ENCODE measurements at places on chromosomes 5 and 9.

- DNase-seq: no peak
Observed at GRCh38 chr9:107952773-107953172, 463.2 kb upstream of the KLF4 start.

- no peak for DNase-seq
Observed at GRCh38 chr9:15307523-15307841, 466 bp upstream of the TTC39B start.

DNA sequence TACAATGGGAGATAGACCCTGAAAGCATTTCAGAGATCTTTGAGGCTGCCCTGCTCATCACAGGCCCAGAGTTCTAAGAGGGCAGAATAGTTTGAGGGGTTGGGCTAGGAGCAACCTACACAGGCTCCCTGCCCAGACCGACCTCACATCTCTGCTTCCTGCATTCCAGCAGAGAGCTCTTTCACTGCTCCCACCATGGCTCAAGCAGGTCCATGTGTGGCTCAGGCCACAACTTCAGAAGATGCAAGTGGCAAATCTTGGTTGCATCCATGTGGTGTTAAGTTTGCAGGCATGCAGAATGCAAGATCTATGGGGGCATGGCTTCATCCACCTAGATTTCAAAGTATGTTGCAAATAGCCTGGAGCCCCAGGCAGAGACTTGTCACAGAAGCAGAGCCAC, 39.0 kb downstream of the GDA start:
- no peak for DNase-seq

DNA sequence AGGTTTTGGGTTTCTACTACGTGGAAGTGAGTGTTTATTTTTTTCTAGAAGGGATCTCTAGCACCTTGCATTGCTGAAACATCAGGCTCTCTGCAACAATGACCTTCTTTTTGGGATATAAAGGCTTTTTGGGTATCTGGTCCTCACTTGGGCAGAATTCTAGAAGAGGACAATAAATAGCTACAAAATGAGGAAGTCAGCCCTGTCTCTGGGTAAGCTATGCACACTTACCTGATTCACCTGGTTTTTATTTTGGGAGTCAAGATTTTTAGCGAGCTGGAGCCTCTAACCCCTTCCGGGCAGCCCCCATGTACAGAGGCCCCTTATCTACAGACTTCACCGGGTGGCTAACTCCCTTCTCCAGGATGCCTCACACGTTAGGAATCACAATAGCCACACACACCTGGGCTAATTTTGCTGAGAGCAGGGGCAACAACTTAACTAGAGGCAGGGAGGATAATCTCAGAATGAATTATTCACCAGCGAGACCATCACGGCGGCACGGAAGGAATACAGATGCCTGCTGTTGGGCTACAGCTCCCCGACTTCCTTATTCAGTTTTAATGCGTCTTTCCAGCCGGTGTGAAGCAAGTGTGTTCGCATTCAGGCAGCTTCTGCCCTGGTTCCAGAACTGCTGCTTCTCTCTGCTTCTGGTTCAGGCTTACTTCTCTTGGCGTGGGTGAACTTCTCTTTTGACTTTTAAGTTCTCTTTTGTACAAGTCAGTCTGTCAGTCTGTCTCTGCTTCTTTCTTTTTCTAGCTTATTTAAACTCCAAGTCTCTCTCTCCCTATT, 341.0 kb upstream of the PANK3 start:
- DNase-seq: no peak

DNA sequence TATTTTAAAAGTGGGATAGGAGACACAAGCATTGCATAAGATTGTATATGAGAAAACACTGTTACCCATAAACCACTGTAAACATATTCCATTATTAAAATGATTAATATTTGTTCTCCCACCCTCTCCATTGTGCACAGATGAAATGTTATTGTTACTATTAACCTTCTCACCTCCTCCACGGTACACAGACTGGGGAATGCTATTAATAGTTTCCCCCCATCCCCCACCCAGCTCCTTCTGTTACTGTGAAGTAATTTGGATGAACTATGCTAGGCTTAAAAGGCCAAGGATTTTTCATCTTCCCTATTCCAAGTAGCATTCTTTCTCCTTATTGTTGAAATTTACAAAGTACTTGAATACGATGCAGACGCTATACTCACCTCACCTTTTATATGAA, 91.4 kb downstream of the JAKMIP2 start:
- no peak for DNase-seq

DNA sequence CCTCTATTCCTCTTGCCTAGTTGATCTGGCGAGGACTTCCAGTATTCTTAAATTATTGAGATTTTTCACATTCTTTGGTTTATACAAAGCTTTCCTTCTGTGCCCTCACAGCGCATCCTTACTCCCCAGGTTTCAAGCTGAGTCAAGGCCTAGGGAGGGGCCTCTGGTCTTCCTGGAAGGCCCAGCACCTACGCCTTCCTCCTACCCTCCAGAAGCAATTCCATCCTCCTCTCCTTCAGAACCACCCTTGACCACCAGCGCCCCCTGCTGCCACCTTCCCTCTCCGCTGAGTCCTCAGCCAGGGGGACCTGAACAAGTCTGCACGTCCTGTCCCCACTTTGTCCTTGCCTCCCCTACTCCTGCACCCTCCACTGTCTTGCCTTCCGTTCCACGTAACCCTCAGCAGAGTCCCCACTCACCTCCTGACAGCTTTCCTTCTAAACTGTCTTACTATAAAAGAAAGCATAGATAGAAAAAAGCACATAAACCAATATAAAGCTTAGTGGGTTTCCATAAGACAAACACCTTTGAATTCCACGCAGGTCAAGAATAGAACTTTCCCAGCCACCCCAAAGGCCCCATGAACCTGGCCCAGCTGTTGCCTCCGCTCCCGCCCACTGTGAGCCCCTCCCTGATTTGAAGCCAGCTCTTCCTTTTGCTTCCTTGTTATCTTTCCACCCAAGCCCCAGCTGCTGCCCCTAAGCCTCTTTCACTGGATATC, 63.0 kb upstream of the CTSL start:
- peak; percentile 66 for DNase-seq

DNA sequence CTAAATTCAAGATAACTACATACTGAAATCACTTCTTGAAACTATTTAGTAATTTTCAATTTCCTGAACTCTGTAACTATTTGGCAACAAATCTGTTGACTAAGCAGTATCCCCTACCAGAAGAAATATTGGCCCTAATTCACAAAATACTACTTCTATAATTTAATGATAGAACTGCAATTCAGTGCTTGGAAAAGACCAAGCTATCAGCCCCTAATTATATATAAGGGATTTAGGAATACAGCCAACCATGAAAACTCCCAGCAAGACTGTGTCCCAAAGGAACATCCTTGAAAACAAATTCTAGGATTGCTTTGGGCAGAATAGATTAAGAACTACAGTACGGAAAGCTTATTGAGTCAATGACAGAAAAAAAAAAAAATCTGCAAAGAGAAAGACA, 169.2 kb downstream of the RAB3C start:
- DNase-seq: no peak

DNA sequence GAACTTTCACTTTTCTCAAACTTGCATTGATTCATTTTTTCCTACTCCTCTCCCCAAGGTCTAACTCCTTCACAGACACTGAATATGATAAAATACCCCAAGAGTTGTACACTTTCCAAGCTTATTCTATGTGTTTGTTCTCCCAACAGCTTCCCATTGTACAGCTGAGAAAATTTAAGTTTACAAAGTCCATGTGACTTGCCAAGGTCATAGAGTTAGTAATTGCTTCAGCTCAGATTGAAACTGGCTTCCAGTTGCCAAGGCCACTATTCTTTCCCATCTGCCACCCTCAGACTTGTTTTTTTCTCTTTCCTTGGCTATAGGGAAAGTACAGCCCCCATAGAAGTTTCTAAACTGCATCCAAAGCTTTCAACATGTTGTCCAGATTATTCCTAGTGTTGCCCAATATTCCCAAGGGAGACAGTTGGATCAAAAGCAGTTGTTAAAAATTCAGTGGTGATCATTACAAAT, 34.8 kb downstream of the TNFSF8 start:
- DNase-seq: no peak

Measured in lower leg skin (tissue), 4 donors.